ENCODE measurements at places on chromosomes 16 and 17. TPM values are rescaled to one million over a fixed set of nuclear protein-coding genes. Genes with fewer than 3 reads are reported as not detected.

DNA sequence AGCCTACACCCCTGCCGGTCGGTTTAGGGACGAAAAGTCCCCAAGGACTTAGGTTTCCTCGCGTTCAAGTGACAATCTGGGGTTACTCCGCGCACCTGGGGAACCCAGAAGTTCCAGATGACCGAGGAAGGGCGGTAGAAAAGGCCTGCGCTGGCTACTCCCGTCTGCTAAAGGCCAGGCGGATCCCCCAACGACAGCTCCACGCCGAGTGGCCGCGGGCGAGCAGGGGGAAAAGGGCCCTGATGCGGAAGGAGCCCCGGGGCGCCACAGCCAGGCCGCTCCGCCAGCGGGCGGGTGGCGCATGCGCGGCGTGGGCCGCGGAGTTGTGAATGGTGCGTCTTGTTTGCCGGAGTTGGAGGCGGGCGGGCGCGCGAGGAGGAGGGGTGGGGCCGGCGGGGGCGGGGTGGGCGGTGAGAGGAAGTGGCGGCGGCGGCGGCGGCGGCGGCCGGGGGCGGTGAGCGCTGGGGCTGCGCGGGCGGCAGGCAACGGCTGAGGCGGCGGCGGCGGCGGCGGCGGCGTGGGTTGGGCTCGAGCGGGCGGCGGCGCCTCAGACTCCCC lies at the start of gene CBFB:
TSS of gene CBFB (plus strand) at position 454 of the 558 bp plus-strand sequence. CDS start 259 bp downstream, outside the sequence.
- no peaks in the 10 kb centered on the region for H3K27me3 ChIP-seq
- H3K4me3 ChIP-seq, result peak within 1 kb of the TSS; percentile 89
- H3K36me3 ChIP-seq, result peaks cover 25% of the 10 kb centered on the region
- H3K4me1 ChIP-seq, result peaks cover 39% of the 10 kb centered on the region
- DNase-seq, result peak; percentile 94

- H3K36me3 ChIP-seq, result peaks cover 6% of the 10 kb centered on the region
- H3K4me1 ChIP-seq, result peaks cover 20% of the 10 kb centered on the region
- H3K27me3 ChIP-seq, result no peaks in the 10 kb centered on the region
These were observed 24.1 kb downstream of the GNPTG start for GRCh38 chr16:1375741-1376410.

DNA sequence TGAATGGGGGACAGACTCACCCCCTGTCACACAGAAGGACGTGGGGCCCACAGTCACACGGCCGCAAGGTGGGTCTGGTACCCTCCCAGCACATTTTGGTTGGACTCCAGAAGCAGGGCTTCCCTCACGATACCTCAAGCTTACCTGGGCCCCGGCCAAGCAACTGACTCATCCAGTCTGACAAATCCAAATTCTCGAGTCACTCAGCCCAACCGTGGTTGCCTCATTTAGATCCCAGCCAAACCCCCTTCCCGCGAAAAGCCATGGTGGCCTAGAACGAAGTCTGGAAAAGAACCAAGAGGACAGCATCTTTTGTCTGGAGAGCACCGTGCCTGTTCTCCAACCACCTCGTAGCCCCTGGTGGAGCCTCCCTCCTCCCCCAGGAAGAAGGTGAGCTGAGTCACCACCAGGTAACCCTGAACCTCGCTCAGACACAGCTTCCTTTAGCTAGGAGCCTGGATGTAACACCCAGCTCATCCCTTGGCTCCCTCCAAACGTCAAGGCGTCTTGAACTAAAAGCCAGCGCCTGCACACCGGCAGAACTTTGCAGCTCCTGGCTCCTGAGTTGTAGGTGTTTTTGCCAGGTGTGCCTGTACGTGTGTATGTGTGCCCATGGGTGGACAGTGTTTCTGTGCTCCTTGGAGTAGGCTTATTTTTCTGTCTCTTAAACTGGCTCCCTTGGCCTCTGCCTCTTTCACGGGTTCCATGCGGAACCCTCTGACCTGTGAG lies 78.9 kb downstream of the CMIP start:
- no peak overlapping the region for H3K4me3 ChIP-seq
- no peak overlapping the region for H3K27ac ChIP-seq
- no peaks in the 10 kb centered on the region for H3K36me3 ChIP-seq
- peaks cover 40% of the 10 kb centered on the region for H3K4me1 ChIP-seq

HAGH gene
- total RNA-seq, result 46.2 TPM
